ENCODE measurements at places on chromosomes 2 and 18. TPM values are rescaled to one million over a fixed set of nuclear protein-coding genes. Genes with fewer than 3 reads are reported as not detected.

Gene LIMS2
- 14.7 TPM for total RNA-seq

- H3K27ac ChIP-seq = no peak overlapping the region
- H3K4me1 ChIP-seq = peaks cover 27% of the 10 kb centered on the region
- H3K36me3 ChIP-seq = peaks cover 12% of the 10 kb centered on the region
- DNase-seq = no peak
- H3K4me3 ChIP-seq = no peak overlapping the region
Measured at GRCh38 chr2:74461187-74462053, 3.2 kb downstream of the WBP1 start.

DNA sequence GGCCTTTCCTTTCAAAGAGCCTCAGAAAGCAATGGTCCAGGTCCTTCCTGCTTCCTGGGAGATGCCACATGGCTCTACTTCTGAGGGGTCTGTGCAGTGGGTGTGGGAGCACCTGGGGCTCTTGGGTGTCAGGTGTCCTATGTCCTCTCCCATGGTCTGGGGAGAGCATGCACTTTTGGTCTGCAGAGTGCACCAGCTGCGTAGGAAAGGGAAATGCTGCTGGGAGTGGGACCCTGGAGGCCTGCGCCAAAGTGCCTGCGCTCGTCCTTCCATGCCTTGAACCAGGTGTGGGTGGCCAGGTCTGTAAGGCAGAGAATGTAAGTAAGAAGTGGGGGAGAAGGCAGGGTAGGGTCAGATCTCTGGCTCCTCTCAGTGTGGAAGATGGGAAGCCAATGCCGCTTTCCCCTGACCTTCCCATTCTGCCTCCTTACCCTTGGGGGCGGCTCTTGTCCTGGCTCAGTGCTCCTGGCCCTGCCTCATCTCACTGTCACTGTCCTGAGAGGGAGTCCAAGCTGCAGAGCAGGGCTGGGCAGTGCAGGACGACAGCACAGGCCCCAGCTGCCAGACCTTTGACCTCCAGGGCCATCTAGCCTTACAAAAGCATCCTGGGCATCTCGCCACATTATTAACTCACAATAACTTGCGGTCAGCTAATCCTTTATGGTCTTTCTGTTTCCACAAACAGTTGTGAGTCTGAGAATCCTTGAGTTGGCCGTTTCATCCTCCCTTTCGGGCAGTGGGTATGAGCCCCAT, 6.6 kb upstream of the PROM2 start:
- no peaks in the 10 kb centered on the region for H3K36me3 ChIP-seq
- no peaks in the 10 kb centered on the region for H3K27me3 ChIP-seq
- no peak for DNase-seq

DNA sequence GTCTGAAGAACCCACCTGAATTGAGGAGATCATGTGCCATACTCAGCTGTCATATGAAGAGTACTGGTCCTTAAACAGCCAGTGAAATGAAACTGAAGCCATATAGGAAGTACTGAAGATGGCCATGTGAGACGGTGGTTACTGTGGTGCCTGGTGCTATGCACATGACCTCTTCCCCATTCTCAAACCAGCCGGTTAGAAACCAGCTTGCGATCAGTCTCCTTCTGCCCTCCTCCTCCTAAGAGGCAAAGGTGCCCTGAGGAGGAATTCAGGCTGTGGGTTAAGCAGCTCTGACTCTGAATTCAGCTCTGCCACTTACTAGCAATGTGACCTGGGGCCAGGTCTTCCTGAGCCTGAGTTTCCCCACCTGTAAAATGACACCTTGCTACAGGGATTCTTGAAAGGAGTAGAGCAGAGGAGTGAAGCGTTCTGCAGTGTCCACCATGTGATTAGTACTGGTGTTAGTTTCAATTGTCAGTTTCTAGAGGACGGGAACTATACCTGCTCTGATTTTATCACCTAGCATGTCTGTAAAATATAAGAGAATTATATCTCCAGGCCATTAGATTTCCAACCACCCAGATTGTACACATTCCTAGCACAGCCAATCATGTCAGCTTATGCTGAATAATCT, 5.1 kb downstream of the FECH start:
- H3K36me3 ChIP-seq = peaks cover 18% of the 10 kb centered on the region
- no peak overlapping the region for H3K27ac ChIP-seq
- H3K4me1 ChIP-seq = peaks cover 8% of the 10 kb centered on the region
- DNase-seq = no peak

Gene CNGA3
- not detected for total RNA-seq

DNA sequence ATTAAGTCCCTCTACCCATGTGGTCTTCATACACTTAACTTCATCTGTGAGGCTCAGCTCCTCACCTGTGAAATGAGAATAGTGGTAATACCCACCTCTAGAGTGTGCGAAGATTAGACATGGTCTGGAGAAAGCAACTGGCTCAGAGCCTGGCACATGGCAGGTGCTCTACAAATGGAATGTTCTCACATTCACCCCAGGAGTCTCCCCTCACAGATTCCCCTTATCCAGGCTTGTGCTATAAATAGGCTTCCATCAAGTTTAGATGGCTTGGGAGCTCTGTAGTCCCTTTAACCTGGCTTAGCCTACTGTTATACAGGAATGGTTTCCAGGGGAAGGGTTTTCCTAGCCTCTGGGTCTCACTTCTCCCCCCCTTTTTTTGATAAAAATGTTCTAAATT, 455.9 kb downstream of the RNF144A start:
- no peaks in the 10 kb centered on the region for H3K36me3 ChIP-seq
- no peaks in the 10 kb centered on the region for H3K27me3 ChIP-seq
- DNase-seq = no peak
- H3K27ac ChIP-seq = no peak overlapping the region
- H3K4me3 ChIP-seq = no peak overlapping the region

GRCh38 chr2:126963390-126963789, 64.7 kb downstream of the TEX51 start:
- no peaks in the 10 kb centered on the region for H3K36me3 ChIP-seq
- DNase-seq = no peak
- H3K27ac ChIP-seq = no peak overlapping the region
- H3K4me1 ChIP-seq = no peaks in the 10 kb centered on the region
